Small intestine (tissue), 16 donors: ENCODE measurements at places on chromosomes 2 and 18. TPM values are rescaled to one million over a fixed set of nuclear protein-coding genes. Genes with fewer than 3 reads are reported as not detected.

GRCh38 chr2:209458008-209458979 is 34.4 kb downstream of the MAP2 start:
- H3K27me3 ChIP-seq = no peaks in the 10 kb centered on the region
- no peak overlapping the region for H3K27ac ChIP-seq
- H3K4me1 ChIP-seq = no peaks in the 10 kb centered on the region
- no peak overlapping the region for H3K4me3 ChIP-seq
- no peak for DNase-seq
- H3K36me3 ChIP-seq = no peaks in the 10 kb centered on the region

DNA sequence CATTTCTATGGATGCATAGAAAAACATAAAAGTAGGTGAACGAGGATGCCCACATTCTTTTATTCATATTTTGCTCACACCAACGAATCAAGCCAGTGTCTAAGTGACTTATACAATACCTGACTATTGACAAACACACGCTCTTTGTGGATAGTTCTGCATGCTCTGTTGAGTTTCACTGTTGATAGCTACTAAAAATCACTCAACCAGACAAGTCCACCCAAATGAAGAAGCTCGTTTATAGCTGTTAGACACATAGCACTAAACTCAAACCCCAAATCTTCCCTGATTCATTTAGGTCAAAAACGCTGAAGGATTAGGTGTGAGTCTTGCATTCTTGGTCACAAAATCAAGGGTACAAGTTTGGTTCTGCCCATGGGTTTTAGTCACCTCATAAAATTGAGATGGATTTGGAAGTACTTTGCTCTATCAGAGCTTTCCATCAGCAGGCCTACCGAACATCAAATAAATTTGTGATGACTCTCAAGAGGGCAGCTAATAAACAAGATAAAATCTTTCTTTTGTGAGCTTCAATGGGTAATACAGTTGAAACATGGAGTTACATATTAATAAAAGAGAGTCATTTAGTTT is 92.7 kb upstream of the ETAA1 start:
- H3K4me1 ChIP-seq = no peaks in the 10 kb centered on the region
- no peaks in the 10 kb centered on the region for H3K36me3 ChIP-seq
- H3K27me3 ChIP-seq = no peaks in the 10 kb centered on the region
- DNase-seq = no peak
- H3K4me3 ChIP-seq = no peak overlapping the region
- H3K27ac ChIP-seq = no peak overlapping the region

DNA sequence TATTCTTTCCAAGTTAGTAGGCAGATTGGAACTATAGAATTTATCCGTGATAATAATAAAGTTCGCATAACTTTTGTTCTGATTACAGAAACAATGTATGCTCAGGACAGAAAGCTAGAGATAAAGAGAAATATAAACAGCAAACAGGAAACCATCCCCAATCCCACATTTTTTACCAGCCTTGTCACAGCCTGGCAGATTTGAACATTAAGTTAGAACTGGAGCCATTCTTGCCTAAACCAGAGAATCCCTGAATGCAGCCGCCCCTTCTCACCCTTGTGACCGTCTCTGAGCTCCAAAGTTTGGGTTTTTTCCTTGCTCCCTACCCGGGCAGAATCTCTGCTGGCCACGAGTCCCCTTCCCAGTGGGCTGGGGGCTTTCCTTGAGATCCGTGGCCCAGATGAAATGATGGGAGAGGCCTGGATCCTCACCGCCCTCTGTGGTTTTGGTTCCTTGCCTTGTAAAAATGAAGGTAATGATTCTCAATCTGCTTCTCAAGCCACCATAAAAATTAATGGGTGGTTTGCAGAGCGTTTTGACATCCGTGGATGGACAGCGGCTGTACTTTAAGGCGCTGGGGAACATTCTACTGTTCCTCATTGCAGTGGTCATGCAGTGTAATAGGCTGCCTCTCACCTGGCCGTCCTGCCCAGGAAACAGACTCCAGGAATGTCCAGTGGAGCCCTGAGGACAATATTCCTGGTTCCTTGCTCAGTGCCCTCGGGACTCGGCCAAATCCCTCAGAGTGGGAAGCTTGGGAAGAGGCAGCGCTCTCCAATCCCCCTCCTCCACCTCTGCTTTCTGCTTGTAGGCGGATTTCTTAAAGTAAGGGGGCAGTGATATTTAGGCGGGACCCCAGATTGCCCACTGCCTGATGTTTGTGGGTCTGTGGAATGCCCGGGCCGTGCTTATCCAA is 1.6 kb downstream of the SH3BP4 start:
- no peaks in the 10 kb centered on the region for H3K27me3 ChIP-seq
- no peaks in the 10 kb centered on the region for H3K36me3 ChIP-seq
- peak overlapping the region; percentile 91 for H3K27ac ChIP-seq
- peaks cover 7% of the 10 kb centered on the region for H3K4me1 ChIP-seq
- H3K4me3 ChIP-seq = peak overlapping the region; percentile 77

GRCh38 chr2:106701203-106702022 is 184.6 kb downstream of the ST6GAL2 start:
- no peak overlapping the region for H3K4me3 ChIP-seq
- no peak for DNase-seq
- no peaks in the 10 kb centered on the region for H3K27me3 ChIP-seq
- no peak overlapping the region for H3K27ac ChIP-seq

DNA sequence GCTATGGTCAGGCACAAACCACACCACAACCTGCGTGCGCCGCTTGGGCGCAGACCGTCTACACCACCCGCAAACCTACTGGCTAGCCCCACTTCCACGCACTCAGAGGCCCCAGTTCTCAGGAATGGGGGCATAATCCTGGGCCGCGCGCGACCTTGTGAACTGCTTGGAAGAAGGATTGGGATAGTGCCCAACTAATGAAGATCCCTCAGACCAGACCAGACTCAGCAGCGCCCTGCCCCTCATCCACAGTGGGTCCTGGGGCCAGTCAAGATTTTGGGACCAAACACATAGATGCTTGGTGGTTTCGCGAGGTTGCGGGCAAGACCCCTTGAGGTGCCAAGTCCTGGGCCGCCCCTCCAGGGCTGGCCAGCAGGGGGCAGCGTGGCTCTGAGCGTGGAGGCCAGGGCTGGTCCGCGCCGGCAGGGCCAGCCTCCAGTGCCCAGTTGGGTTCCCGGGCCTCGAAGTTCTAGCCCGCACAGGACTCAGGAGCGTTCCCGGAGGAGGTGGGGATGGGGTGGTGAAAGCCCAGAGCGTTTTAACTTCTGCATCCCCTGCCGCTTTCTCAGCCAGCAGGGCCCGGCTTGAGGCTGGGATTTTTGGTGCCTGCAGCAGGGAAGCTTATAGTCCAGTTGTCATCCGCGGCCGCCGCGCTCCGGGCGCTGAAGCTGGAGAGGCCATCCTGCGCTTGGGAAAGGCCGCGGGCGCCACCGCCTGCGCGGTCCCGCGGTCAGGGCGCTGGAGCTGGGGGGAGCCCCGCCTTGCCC is 8.3 kb downstream of the OSR1 start:
- no peak overlapping the region for H3K27ac ChIP-seq
- peaks cover 66% of the 10 kb centered on the region for H3K27me3 ChIP-seq
- no peaks in the 10 kb centered on the region for H3K4me1 ChIP-seq
- H3K4me3 ChIP-seq = no peak overlapping the region
- no peaks in the 10 kb centered on the region for H3K36me3 ChIP-seq

DNA sequence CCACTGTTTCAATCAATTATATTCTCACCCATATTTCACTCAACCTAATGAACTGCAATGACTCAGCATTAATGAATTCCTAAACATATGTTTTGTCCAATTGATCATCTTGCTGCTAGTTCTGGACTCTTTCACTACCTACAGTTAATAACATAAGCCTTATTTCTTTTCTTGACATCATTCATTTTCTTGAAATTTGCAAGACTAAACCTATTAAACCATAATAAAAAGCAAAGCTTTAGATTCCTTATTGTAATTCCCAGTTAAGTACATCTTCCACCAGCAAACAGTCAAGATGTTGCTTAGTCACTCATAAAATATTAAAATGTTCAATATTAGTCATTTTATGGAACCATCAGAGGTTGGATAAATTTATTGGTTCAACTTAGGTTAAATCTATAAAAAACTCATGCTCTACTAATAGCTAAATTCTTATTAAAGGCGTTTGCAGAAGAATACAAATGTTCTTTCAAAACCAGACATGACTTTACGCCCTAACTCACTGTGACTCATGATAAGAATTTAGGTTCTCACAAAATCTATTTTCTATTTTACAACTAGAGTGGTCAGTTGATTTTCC is 599.4 kb downstream of the RNF144A start:
- no peaks in the 10 kb centered on the region for H3K4me1 ChIP-seq
- DNase-seq = no peak

DNA sequence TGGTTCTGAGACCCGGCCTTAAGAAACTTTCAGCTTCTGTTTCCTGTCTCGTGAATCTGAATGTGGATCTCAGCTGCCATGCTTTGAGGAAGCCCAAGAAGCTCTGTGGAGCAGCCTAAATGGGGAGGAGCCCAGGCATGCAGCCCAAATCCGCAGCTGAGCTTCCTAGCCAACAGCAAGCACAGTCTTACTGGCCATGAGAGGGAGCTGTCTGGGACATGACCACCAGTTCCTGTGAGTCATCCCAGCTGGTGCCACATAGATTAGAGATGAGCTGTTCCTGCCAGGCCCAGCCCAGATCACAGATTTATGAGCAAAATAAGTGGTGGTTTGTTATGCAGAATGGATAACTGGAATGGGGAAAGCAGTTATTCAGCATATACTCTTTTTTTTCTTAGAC is 224.4 kb upstream of the APCDD1 start:
- DNase-seq = no peak
- no peaks in the 10 kb centered on the region for H3K4me1 ChIP-seq
- no peak overlapping the region for H3K27ac ChIP-seq
- no peak overlapping the region for H3K4me3 ChIP-seq
- no peaks in the 10 kb centered on the region for H3K36me3 ChIP-seq

- H3K36me3 ChIP-seq = no peaks in the 10 kb centered on the region
- no peaks in the 10 kb centered on the region for H3K4me1 ChIP-seq
- DNase-seq = no peak
- H3K4me3 ChIP-seq = no peak overlapping the region
Measured at GRCh38 chr2:19488009-19488691, 129.7 kb upstream of the OSR1 start.

DNA sequence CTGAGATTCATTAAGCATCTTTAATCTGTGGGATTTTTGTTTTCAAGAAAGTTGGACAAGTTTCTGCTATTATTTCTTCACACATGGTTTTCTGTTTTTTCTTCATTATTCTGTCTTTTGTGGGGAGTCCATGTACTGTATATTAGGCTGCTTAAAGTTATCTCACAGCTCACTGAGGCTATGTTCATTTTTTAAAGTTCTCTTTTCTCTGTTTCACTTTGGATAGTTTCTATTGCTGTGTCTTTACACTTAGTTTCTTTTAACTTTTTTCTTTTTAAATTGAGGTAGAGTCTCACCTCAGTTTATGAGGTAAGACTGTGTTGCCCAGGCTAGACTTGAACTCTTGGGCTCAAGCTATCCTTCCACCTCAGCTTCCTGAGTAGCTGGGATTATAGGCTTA is 8.6 kb downstream of the OSBPL6 start:
- no peak for DNase-seq
- H3K36me3 ChIP-seq = no peaks in the 10 kb centered on the region
- no peaks in the 10 kb centered on the region for H3K27me3 ChIP-seq
- no peak overlapping the region for H3K27ac ChIP-seq

- H3K27me3 ChIP-seq = no peaks in the 10 kb centered on the region
- no peak overlapping the region for H3K4me3 ChIP-seq
- H3K4me1 ChIP-seq = no peaks in the 10 kb centered on the region
Measured at GRCh38 chr2:161178756-161179155, 18.5 kb downstream of the TANK start.

DNA sequence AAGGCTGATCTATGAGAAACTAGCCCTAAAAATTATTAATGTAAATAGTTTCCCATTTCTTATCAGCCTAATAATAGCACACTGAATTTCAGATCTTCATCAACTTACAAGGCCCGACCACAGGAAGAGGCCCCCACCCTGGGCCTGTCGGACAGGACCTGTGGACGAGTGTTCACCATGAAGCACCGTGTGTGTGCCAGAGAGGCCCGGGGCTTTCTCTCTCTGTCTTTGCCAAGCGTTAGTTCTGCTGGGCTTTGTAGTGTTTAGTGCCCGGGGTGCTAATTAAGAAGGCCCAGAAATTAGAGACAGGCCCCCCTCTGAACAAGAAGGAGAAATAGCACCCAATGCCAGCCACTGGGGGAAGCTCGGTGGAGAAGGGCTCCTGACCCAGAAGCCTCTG is 265.7 kb downstream of the TWIST2 start:
- H3K27me3 ChIP-seq = no peaks in the 10 kb centered on the region
- H3K27ac ChIP-seq = no peak overlapping the region
- H3K4me3 ChIP-seq = no peak overlapping the region
- H3K4me1 ChIP-seq = no peaks in the 10 kb centered on the region

DNA sequence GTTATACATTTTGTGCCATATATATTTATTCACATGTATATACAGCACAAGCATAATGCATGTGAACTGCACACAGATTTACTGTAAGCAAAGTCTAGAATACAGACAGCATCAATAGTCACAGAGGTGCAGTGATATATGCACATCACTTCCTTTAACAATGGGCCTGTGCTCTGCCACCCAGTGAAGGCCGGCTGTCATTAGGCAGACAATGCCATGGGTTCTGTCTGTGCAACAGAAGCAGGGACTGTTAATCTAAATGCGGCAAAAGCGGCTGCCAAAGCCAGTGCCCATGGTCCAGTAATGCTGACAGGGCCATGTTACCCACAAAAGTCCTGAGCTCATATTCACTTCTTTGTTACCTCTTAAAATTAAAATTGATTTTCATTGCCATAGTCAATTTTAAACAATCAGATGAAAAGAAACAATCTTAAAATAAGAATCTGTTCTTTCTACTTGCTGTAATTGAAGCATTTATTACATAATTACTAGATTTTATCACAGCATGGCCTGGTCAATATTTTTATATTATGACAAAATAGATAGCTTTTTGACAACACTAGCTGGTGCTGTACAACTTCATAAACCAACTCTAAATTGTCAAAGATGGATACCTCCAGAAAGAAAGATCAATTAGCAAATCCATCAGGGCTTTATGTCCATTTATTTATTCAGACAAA is 232.0 kb downstream of the STK39 start:
- DNase-seq = no peak
- no peak overlapping the region for H3K4me3 ChIP-seq
- H3K27me3 ChIP-seq = no peaks in the 10 kb centered on the region
- no peak overlapping the region for H3K27ac ChIP-seq
- no peaks in the 10 kb centered on the region for H3K4me1 ChIP-seq

DNA sequence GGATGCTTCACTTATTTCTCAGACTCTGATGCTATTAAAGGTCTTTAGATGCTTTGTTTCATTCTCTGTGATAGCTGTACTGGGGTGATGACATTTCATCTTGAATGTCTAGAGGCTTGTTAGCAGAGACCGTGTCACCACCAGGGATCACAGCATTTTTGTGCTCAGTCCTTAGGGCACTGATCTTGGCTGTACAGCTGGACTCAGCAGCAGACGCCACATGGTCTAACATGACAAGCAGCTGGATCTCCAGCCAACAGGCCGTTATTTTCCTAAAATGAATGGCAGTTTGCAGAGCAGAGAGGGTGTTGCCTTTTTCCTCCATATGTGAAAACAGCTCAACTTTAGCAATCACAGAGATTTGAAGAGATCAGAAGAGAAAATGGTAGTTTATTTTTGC is 491.8 kb downstream of the CDH2 start:
- no peak overlapping the region for H3K4me3 ChIP-seq
- no peak overlapping the region for H3K27ac ChIP-seq
- no peaks in the 10 kb centered on the region for H3K4me1 ChIP-seq

GRCh38 chr2:239536186-239536585 is 135.4 kb upstream of the HDAC4 start:
- no peak for DNase-seq
- H3K27ac ChIP-seq = no peak overlapping the region
- H3K27me3 ChIP-seq = no peaks in the 10 kb centered on the region
- H3K4me1 ChIP-seq = no peaks in the 10 kb centered on the region
- no peaks in the 10 kb centered on the region for H3K36me3 ChIP-seq

FBLN7 gene
- not detected for polyA plus RNA-seq

TMEM200C gene
- 0.16 TPM for polyA plus RNA-seq

XDH gene
- polyA plus RNA-seq = 39.6 TPM

SCTR gene
- polyA plus RNA-seq = 43.5 TPM
